ENCODE measurements at places on chromosomes 6 and 20.

DNA sequence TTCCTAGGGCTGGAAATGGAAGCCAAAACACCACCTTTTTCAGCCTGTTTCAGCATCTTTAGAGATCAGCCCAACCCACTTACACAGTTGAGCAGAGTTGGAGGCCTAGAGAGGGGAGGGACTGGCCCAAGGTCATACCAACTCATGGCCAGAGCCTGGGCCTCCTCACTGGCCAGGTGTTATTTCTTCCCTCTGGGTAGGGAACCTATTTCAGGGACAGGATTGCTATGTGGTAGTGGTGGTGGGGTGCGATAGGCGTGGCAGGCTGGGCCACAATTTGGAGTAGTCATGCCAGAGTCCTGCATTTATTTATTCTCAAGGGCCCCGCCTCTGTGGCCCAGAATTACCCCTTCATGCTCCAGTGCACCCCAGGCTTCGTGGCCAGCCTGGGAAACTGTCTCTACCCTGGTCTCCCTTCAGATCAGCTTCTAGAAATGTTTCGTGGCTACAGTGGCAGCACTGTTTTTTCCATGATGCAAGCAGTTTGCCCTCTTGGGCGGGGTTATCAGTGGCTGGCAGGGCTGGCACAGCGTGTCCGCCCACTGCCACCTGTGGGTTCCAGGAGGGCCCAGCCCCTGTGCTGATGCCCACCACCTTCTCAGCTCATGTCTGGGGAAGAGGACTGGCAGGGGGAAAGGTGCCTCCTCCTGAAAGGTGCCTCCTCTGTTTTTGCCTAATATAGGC lies 6.2 kb downstream of the VEGFA start:
- DNase-seq, result no peak

DNA sequence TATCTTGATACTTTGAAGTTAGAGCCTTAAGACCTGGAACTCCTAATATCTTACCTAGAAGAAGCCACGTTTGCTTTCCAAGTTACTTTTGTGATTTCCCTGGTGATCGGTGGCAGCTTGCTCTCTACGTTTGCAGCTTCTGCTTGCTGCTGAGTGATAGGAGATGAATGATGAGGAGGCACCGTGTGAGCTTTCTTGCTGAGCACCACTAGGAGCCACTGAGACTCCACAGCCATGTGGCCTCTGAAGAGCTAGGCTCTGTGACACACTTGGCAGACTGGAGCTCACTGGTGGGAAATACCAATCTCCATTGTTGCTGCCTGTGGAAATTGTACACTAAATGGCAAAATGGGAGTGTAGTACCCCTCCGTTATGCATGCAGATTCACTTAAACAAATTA lies 161.8 kb downstream of the IBTK start:
- no peak for DNase-seq

DNA sequence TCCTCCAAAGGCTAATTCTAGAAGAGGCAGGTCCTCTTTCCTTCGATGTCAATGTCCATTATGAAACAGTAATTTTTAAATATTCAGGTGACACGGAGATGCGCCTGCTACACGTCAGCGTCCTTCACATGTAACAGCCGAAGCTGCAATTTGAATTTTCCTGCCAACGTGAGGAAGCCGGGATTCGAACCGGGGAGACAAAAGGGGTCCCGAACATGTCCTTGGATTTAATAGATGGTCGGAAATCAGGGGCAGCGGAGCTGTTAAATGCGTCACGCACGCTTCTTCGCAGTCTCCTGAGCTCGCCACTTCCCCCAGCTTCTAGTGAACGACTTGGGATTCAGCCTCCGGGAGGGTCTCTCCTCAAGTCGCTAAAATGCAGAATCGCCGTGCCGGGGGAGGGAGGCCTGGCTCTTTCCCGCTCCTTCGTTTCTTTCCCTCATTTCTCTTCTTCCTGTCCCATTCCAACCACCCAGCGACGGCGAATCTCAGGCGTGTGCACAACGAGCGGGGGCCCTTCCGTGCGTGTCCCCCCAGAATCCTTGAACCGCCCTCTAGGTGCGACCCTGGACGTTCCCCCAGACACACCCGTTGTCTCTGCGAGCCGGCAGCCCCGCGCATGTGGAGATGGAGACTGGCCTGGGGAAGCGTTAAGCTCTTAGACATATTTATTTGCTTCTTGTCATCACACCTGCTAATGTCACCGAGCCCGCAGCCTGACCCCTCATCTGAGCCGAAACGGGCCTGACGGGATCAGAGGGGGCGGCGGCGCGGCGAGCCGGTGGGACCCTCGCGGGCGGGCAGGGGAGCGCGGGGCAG lies 1.3 kb upstream of the FOXC1 start:
- no peak for DNase-seq

- DNase-seq, result no peak
Measured at GRCh38 chr6:158488065-158488464, 71.8 kb upstream of the TMEM181 start.

DNA sequence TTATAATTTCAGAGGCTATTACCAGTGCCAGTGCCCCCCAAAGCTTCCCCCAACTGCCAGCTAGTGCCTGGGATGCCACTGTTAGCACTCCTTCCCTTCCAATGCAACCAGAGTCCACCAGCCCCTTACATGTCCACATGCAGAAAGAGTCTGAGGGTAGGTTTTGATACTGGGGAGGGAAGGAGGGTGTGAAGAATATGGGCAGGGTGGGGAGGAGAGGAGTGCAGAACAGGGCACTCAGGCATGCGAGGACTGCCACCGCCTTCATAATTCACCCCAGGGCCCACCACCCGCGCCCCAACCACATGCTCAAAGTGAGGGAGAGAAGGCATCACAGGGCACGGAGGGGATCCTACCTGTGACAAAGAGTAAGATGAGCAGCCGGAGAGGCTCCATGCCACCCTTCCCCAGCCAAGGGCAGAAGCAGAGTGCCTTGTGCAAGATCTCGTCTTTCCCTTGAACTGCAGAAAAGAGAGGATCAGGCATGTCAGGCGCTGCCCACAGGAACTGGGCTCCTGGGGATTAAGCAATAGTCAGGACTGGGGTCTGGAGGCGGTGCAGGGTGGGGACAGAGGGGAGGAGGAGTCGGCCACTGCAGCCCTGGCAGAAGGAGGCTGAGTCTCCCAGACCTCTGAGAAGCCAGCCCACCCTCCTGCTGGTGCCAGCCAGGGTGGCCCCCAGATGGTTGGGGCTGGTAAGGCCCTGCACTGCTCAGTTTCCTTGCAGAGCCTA lies at the start of gene TREM2:
Gene TREM2, minus strand, starts transcription at position 430 of the 732 bp plus-strand sequence. Its CDS starts 34 bp downstream, at position 396.
- DNase-seq, result no peak

- no peak for DNase-seq
Measured at GRCh38 chr20:62413896-62414481, 6.9 kb upstream of the CABLES2 start.

GRCh38 chr20:63025534-63026331 lies 19.0 kb upstream of the BHLHE23 start:
- no peak for DNase-seq

DNA sequence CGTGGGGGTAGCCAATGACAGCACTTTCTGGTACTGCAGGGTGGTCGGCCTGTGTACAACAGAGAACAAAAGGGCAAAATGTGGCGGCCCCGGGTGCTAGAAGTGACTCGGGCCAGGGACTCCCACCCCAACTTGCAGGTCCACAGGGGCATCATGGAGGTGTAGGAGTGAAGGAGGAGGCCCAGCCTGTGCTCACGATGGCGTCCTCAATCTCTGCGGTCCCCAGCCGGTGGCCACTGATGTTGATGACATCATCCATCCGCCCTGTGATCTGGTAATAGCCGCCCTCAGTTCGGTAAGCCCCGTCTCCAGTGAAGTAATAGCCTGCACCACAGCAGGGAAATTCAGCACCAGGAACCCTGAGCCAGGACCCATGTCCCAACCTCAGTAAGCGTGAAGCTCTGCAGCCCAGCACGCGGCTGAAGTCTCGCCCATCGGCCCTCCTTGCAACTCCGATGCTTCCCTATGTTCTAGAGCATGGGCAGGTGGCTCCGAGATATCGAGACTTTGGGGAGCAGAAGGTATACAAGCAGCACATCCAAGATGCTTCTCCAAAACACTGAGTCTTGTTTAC lies 20.2 kb upstream of the APMAP start:
- DNase-seq, result no peak

DNA sequence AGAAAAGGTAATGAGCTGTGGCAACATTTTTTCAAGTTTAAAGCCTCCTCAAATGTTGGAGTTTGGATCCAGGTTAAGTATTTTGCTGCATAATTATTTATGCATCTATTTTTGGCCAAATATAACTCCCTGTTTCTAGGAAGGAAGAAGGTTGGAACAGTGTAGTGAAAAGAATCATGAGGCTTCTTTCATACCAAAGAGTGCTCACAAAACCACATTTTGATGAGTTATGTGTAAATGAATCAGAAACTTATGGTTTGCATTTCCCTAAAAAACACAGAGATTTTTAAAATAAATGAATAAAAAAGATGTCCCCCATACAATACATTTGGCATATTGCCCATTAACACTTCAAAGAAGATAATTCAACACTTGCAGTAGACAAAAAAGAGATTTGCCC lies 246.9 kb upstream of the PRDM1 start:
- no peak for DNase-seq

DNA sequence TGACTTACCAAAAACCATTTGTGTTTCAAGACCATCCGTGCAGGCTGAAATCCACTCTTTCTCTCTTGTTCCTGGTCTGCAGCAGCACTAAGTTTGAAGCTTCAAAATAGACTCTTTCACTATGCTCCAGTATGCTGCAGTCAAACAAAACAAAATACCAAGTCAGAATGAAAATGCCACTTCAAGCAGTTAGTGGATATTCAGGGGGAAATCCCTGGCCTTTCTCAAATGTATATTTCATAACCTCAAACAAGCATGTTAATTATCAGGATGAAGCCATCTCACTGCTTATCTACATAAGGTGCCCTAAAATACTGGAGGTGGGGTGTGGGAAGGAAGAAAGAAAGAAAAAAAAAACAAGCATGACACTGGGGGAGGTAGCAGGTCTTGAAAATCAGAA lies 103.5 kb downstream of the ATXN1 start:
- DNase-seq, result no peak

DNA sequence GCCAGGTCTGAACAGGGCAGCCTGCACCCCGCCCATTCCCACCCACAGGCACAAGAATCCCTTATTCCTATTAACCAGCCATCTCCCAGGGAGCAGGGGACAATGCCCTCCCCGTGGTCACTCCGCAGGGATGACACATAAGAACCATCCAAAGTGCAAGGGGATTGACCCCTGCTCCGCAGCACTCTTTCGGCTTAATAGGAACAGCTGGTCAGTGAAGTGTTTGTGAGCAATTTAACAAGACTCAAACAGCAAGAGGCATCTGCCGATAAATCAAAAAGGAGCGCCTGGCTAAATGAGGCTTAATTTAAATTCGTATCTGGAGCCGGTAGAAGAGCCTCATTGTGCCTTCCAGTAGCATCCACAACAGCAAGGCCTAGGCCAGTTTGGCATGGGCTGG lies 389.4 kb downstream of the RNGTT start:
- no peak for DNase-seq

- DNase-seq, result no peak
Measured at GRCh38 chr6:146358431-146359046, 185.1 kb upstream of the RAB32 start.

DNA sequence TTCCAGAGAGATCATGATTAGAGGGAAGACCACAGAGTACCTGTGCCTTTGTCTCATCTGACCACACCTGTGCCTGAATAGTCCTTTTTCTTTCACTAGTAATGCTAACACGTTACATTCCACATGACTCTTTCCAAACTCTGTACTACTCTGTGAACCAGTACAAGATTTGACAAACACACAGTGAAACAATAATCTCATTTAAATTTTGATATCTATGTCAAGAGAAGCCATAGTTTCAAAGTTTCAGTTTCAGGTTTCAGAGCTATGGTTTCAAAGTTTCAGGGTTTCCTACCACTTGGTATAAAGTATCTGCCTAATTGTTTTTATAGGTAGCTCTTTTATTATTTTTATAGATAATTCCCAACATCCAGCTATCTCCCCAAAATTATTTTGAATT lies 62.0 kb upstream of the PHACTR2 start:
- DNase-seq, result no peak

DNA sequence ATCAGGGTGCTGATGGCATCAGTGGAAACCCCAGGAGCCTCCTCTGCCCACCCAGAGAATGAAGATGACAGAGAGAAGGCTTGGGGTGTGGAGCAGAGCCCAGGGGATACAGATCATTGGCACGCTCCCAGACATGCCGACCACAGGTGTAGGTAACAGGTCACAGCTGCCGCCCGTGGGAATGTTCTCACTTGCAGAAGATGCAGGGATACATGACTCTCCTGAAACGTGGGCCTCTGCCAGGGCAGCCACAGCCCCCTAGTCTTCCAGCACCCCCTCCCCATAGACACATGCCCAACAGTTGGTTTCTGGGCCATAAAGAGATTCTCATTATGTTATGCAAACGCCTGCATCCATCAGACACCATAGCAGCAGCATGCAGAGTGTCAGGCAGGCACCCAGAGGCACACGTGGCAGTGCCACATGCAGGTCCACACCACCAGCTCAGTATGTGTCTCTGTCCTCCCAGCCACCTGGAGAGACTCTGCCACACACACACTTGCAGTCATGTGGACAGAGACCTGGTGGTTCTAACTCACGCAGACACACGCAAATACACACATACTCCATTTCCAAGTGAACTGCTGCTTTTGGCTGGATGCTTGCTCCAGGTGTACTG lies 45.5 kb downstream of the LRFN2 start:
- no peak for DNase-seq

- DNase-seq, result no peak
Measured at GRCh38 chr20:11832851-11833250, 84.8 kb upstream of the BTBD3 start.

- DNase-seq, result peak; percentile 80
Measured at GRCh38 chr6:88616380-88616779, 347.0 kb downstream of the RNGTT start.

GRCh38 chr6:92188016-92188415 lies 1231.3 kb downstream of the EPHA7 start:
- no peak for DNase-seq

DNA sequence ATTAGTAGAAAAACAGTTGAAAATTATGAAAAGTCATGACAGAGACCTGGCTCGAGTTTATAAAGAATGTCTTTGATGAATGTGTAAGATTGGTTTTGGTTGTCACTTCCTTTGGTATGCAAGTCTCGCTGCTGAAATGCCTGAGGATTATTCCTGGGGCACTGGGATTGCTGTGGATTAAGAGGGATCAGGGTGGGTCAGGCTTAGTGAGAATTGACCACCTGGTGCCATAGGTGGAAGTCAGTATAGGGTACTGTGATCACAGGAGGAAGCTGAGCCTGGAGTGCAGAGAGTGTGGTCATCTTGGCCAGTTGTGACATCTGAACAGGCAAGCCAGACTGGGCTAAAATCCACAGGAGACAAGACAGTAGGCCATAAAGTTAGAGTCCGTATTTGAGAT lies 34.9 kb downstream of the CEP43 start:
- DNase-seq, result no peak

- DNase-seq, result no peak
Measured at GRCh38 chr6:141866731-141867497, 265.8 kb upstream of the GJE1 start.

GRCh38 chr6:16184129-16184528 lies 54.3 kb upstream of the GMPR start:
- peak; percentile 48 for DNase-seq

DNA sequence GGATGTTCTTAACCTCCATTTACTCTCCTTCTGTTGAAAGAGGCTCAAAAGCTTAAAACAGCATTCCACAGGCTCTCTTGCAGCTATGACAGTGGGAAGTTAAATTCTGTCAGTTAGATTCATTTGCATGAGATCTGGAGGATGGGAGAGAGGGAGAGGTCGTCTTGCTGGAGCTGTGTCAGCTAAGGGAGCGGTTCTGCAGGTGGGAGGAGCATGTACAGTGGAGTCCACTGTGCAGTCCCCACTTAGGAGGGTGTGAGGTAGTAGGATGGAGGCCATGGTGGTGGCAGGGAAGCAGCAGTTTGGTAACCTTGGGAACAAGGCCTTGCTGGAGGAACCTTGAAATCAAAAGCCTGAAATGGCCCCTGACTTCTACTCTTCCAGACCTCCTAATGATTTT lies 12.0 kb upstream of the B4GALT5 start:
- DNase-seq, result no peak

All from GM12864 (cell line).